ENCODE measurements at places on chromosomes 1 and 21. TPM values are rescaled to one million over a fixed set of nuclear protein-coding genes. Genes with fewer than 3 reads are reported as not detected.

Gene GABPA
- total RNA-seq: 19.1 TPM

Gene RYR2
- not detected for total RNA-seq

Gene PLA2G2E
- total RNA-seq: not detected

Gene FCGR3A
- total RNA-seq: 0.59 TPM

Data from activated naive CD4-positive, alpha-beta T cell treated with anti-CD3 and anti-CD28 coated beads, Interleukin-2, amount 50 U/mL, for 72 hours (primary cell).